ENCODE measurements at places on chromosomes 2 and 18.
A peak's percentile ranks its signal among the peaks of the same experiment; 100 is the strongest.

DNA sequence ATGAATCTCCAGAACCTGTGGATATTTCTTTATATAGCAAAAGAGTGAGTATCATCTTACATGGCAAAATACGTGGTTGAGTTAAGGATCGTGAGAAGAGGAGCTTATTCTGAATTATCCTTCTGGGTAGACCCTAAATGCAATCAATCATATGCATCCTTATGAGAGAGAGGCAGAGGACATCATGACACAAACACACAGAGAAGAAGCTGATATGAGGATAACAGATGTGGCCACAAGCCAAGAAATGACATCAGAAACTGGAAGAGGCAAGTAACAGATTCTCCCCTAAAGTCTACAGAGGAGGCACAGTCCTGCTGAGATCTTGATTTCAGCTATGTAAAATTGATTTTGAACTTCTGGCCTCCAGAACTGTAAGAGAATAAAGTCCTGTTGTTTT lies 730.2 kb upstream of the ZNF804A start:
- no peak for DNase-seq

DNA sequence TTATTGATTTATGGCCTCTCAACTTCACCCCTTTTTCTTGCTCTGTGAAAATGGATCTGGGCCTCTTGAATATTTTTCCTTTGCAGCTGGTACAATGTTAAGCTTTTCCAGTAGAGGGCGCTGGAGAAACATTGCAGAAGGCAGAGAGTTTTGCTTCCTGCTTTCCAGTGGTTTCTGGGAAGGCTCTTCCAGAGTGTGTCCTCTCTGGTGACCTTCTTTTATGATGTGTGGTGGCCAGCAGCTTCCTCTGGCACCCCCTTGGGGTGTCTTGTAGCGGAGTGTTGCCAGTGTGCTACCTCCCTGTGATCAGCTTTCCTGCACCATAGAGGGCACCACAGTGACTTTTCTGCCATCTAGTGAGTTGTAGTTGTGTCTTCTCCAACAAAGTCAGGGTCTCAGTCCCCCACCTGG lies 25.4 kb upstream of the MGAT5 start:
- DNase-seq, result peak; percentile 26

DNA sequence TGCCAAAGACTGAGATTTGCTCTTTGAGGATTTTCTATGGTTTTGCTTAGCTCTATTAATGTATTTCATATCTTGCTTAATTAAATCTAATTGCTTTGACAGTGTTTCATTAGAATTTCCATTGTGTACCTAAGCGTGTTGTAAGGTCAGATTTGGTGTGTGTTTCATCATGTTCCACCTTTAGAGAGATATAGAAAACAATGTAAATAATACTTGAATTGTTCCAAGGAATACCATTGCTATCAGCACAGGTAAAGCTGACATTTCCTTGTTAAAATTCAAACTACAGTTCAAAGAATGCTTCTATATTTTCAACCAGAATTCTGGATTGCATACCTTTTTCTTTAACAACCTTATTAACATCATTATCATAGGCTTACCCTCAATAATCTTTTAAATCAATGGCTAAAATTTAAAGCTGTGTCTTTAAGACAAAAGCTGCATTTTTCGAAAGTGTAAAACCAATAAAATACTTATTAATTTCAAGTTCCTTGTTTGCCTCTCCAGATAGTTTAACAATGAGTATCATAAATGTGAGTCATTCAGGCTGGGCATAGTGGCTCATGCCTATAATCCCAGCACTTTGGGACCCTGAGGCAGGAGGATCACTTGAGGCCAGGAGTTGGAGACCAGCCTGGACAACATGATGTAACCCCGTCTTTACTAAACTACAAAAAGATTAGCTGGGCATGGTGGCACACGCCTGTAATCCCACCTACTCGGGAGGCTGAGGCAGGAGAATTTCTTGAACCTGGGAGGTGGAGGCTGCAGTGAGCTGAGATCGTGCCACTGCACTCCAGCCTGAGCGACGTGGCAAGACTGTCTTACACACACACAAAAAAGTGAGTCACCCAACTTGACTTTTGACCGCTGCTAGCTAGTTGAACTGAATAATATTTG lies 188.0 kb upstream of the PKDCC start:
- DNase-seq, result peak; percentile 82

DNA sequence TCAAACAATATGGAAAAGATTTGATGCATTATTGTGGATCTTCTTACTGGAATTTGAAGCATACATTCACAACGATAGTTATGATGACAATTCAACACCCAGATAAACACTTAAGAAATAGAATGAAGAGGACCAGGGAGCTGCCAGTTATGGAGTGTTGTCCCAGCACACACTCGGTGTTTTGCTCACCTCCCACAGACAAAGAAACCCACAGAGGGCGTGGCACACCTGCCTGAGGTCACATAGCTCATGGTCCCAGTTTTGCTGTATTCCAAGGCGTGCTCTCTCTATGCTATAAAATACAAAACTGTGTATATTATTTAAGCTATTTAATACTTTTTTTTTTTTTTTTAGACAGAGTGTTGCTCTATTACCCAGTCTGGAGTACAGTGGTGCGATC lies 31.1 kb downstream of the EFR3B start:
- DNase-seq, result no peak

DNA sequence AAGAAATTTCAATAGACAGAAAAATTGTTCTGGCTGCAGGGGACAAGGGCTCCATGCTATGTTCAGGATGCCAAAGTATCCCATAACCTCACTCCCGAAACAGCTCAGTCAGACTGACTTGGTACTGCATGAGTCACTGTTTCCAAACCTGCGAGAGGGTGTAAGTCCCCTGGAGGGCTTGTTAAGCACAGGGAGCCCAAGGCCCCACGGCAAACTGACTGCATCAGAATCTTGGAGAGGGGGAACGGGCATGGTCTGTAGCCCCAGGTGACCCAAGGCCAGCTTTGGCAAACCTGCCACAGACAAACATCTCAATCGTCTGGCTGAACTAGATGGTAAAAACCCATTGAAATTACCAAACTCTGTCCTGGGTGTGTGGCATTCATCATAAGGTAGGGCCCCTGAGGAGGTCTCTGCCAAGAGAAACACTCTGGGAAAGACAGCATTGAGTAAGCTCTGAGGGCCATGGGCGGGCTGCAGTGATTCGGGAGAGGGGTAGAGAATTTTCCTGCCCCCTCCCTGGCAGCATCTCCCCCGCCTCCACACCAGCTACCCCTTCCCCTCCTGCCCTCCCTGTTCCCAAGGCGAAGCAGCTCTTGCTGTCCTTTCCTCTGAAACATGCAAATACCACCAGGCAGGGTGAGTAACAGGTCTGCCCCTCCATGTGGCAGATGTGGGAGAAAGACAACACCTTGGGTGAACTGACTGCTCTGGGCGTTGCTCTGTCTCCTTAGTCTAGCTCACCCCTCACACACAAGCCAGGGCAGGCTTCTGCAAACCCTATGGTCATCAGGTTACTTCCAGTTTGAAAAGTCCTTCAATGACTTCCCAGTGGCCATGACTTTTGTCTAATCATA lies 274.7 kb upstream of the SIX2 start:
- DNase-seq, result peak; percentile 34

- DNase-seq, result peak; percentile 36
Observed at GRCh38 chr2:55865096-55865835, 58.3 kb downstream of the EFEMP1 start.

DNA sequence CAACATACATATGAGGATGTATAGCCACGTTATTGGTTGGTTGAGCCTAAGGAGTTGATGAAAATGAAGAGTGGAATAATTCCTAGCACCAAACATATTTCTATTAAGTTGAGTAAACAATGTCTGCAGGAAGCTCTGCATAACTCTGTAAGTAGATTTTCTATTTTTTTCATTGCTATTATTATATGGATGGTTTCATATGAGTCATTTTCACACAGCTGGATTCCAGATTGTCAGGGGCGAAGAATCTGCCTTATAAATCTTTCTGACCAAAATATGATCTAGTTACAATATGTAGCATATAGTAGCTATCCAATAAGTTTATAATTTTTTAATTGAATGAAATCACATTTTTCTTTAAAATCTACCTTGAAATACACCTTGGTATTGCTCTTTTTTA lies 468.0 kb upstream of the PKDCC start:
- DNase-seq, result no peak

DNA sequence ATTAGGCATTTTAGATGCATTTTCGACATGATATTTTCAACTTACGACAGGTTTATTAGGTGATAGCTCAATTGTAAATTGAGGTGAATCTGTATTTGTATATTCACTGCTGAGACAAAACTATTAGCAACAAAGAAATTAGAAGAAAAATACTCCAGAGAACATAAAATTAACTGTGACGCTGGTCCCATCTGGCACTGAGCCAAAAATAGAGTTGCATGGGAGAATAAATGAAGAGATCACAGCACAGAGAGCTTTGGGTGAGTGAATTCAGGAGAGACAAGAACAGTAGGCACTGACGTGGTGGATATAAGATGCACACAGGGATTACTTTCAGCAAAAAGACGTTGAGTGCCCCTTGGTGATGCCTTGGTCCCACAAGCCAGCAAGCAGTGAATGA lies 306.2 kb upstream of the RAB6C start:
- DNase-seq, result no peak

DNA sequence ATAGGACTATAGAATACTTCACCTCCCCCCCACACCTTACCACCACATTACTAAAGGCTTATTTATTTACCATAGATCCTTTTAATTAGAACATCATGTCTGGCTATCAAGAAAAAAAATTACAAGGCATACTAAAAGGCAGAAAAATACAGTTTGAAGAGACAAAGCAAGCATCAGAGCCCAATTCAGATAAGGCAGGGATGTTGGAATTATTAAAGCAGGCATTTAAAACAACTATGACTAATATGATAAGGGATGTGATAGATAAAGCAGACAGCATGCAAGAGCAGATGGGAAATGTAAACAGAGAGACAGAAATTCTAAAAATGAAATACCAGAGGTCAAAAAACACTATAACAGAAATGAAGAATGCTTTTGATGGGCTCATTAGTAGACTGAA lies 55.4 kb upstream of the SMIM21 start:
- no peak for DNase-seq

- no peak for DNase-seq
Observed at GRCh38 chr2:41475959-41476358, 571.9 kb upstream of the PKDCC start.

DNA sequence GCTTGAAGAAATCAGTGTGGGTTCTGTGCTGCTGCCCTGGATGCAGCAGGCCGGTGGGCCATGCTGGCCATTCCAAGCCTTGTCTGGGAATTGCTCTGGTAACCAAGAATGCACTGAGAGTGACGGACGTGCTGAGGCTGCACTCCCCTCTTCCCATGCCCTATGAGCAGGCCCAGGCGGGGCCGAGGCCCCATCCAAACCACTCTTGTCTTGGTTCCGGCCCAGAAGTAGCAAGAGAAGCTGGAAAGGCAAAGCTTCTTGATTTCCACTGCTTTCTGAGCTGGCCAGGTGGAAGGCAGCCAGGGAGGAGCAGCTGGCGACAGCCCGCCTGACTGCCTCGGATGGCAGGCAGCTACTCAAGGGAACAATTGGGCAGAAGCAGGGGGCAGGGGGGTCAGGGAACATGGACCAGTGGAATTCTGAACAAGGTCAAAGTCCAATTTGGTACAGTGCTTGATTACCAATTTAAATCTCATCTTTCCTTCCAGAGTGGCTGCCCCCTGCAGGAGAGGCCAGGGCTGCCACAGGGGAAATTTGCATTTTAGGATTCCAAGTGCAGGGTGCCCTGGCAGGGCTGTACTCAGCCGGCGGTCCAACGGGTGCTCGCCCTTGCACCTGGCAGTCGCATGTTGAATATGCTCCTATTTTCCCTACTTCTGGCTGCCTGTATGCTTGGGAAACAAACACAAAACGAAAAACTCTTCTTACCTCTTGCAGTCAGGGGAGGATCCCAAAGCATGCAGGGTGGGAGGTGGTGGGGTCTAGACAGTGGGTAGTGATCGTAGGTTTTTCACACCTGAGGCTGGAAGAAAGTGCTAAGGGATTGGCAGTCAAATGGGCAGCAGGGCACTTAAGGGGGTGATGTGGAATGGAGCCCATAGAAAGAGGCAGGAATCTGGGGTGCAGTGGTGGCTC lies 67.3 kb downstream of the LIPG start:
- peak; percentile 39 for DNase-seq

DNA sequence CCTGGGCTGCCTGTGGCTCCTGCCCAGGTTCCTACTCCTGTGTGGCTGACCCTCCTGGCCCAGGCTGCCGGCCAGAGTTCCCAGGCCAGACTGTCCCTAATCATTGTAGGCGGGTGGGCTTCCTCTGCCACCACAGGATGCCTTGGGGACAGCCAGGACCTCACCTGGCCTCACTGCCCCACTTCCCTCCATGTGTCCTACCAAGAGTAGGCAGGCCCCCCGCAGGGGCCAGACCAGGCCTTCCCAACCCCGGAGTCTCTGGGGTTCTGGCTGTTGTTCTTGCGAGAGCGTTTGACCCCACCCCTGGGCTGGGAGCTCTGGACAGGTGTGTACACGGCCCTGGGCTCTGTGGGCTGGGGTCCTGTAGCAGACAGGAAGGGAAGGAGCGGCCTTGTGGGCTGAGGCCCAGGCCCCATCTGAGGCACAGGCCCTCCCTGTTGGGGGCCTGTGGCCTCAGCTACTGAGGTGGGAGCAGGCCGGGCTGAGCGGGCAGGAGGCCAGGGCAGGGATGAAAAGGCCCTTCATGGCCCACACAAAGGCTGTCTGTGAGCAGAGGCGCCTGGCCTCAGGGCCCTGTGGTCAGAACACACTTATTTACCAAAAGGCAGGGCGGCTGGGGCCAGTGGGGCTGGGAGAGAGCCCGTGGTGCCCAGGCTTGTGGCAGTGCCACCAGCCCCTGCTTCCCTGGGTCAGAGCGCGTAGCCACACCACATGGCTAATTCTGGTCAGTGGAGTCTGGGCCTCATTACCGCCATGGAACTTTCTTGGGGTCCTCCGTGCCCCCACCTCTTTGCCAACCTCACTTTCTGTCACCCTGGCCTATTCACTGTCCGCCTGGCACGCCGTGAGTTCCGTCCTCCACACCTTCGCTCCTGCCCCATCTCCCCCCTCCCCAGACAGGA lies 2.0 kb downstream of the SNORC start:
- DNase-seq, result no peak

DNA sequence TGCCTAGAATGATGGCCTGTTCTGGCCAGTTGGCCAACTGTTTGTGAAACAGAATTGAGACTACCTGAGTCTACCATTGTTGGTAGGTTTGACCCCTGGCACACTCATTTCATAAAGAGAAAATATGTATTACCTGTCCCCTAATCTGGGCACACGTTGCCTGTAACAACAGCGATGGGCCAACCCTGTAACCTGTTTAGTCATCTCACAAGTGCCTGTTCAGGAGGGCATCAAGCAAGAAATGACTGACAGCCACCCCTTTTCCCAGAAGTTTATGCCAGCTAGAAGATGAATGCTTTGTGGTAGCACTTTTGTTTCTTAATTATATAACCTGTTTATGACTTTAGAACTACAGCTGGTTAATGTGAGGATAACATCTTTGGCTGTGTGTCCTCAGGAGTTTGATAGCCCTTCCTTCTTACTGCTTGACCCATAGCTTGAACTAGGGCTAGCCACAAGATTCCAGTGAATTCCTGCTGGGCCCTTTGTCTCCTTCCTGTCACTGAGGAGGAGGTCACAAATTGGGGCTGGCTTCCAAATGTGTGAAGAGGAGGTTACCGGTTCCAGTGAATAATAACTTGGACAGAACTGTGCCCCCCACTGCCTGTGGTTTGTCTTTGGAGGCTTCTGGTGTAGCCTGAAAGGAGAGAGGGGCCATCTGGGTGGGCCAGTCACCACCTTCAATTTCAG lies 273.9 kb upstream of the EPAS1 start:
- no peak for DNase-seq

GRCh38 chr2:1605102-1606045 lies 138.9 kb downstream of the PXDN start:
- peak; percentile 78 for DNase-seq
